ENCODE measurements at places on chromosomes 4 and X.

- no peak for DNase-seq
Observed at GRCh38 chr4:173501592-173502150, 28.4 kb downstream of the HAND2 start.

DNA sequence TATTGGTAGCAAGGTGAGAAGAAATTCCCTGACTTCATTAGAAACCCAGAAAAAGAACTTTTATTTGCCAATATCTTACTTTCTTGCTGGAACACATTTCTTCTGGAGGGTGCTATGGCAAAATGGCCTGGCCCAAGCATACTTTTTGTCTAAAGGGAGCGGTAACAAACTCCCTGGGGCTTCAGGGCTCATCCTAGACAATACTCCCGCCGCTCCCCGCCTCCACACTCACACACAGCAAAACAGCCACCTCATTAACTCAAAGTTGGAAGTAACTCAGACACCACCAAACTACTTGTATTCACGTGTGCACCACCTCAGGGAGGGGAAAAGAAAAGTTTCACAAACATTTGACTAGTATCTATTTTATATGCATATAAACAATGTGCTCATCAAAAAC is 75.7 kb downstream of the IGSF1 start:
- DNase-seq: no peak

DNA sequence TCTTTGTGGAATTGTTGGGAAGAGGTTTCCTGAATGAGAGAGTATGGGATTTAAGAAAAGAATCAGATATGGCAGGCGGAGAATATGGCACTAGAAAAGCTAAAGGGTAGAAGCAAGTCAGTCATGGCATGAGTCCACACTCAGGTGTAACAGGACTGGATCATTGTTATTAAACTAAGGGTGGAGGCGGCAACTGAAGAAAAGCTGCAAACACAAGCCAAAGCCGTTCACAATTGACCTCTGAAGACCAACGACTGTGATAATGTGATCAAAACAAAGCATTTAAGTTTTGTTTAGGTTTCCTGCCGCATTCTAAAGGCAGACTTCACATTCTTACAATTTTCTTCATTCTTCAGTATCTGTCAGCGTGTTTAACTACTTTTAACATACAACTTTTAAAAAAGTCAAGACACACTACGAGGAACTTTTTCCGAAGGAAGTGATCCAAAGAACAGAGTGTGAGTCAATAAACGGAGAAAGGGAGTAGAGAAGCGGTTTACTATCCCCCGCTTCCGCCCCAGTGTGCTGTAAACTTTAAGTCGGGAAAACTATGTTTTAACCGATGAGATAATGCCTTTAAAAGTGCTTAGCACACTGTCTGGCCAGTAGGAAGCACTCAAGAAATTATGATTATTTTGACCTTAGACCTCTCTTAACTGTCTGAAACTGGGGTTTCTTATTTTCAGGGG is 909 bp upstream of the SLAIN2 start:
- no peak for DNase-seq

DNA sequence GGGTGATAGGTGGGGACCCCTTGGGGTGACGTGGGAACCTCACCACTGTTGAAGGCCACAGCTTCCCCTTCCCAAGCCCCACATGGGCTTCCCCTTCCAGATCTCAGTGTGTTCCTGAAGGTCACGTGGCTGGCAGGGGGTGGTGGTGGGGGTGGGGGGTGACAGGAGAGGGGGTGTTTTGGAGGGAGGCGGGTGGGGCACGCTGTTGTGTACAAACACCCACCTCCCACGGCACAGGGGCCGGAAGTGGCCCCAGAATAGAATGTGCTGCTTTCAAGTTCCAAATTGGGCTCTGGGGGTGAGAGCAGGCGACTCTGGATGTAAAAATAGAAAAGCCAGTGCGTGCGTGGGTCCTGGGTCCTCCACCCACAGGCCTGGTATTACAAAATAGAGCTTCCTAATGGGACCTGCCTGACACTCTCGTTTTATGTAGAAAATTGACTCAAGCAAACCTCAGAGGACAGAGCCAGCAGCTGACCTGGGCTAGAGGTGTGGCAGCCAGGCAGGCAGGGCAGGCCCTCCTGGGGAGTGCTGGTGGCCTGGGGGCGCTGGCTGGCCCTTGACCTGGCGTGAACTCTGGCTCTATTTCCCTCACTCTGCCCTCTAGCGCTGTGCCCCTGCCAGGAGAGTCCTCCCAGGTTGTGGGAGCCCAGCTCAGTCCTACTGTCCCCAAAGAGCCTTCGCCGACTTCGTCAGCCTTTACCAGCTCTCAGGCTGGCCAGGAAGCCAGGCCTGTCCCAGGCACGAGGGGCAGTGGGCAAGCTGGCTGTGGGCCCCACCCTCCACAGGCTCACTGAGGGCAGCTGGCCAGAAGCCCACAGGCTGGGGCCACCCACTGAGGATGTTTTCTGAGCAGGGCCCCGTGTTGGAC is 5.4 kb upstream of the SH3BP2 start:
- DNase-seq: no peak

- DNase-seq: no peak
Observed at GRCh38 chr4:12963291-12963690, 520.8 kb downstream of the RAB28 start.

GRCh38 chrX:38627683-38628082 is 66.3 kb downstream of the TSPAN7 start:
- DNase-seq: no peak

DNA sequence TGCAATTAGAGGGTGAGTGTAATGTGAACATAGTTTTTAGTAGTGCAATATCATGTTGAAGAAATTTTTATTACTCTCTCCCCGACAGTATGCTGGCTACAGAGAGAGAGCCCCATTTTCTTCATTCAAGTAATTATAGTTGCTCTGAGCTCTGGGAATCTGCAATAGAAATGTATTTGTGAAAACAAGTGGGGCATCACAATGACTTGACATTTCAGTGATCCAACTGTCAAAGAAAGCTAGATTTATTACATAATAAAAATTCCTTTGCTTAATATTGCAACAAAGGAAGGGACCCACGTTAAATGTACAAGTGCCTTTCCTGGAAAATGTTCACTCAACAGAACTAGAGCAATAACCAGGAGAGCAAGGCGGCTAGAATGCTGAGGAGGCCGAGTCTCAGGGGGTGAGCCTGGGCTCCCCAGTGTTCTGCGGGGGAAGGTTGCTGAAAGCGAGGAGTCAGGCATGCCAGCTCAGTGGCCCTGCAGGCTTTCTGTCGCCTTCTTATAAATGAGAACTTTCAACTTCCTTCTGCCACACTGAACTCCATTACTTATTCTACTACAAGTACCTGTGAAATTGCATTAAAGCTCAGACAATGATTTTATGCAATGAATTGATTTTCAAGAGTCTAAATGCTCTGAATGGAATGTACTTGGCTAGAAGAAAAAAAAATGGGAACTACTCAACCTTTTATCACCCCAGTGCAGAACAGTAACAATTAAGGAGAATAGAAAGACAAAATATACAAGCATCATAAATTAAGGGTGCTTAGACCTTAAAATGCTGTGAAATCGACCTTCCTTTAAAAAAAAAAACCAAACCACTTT is 476.4 kb downstream of the AFF2 start:
- no peak for DNase-seq

DNA sequence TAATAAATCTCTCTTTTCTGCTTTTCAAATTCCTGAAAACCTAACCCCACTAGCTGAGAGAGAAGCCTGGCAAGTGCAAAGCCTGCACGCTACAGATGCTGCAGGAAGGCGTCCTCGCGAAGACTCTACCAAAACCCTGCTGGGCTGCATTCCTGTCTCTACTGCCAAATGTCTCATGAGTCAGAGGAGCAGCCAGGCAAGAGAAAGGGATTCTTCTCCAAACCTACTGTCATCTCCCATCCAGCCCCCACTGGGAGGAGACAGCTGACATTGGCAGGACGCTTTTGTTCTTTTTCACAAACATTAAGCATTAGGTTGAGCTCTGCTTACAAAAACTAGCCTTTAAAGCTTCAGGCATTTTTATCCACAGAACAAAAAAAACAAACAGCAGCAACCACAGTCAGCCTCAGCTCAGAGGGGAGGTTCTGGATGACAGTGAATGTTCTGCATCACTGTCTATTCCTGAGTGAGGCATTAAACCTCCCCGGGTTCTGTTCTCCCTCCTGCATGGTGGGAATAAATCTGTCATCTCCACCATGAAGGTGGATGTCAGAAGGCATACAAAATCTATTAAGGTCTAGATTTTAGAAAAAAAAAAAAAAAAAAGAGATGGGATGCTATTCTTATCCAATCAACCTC is 18.0 kb downstream of the CRMP1 start:
- no peak for DNase-seq

DNA sequence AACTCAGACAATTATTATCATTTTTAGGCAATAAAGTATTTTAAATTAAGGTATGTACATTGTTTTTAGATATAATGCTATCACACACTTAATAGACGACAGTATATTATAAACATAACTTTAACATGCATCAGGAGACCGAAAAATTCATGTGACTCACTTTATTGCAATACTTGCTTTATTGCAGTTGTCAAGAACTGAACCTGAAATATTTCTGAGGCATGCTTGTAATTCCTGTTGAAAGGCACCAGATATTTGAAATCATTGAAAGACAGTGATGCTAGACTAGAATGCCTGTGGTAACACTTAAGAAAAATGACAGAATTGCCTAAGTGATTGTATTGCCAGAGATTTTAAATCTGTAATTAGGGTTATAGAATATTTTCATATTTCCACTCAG is 175.6 kb upstream of the MAGEB2 start:
- peak; percentile 51 for DNase-seq

DNA sequence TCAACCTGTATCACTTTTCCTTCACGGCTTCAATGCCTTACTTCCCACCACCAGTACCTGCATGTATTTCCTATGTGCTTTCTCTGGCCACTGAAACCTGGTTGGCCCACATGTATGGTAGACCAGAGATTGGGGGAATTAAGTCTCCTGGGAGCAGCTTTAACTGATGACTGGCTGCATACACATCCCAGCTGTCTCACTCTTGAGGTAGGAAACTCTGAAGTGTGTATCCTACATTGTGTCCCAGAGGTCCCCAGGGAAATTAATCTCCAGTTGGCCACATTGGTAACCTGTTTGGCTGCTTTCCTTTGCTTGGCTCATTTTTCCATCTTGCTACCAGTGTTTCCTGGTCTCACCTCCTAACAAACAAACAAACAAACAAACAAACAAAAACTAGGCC is 124.4 kb downstream of the ZNF827 start:
- DNase-seq: no peak

DNA sequence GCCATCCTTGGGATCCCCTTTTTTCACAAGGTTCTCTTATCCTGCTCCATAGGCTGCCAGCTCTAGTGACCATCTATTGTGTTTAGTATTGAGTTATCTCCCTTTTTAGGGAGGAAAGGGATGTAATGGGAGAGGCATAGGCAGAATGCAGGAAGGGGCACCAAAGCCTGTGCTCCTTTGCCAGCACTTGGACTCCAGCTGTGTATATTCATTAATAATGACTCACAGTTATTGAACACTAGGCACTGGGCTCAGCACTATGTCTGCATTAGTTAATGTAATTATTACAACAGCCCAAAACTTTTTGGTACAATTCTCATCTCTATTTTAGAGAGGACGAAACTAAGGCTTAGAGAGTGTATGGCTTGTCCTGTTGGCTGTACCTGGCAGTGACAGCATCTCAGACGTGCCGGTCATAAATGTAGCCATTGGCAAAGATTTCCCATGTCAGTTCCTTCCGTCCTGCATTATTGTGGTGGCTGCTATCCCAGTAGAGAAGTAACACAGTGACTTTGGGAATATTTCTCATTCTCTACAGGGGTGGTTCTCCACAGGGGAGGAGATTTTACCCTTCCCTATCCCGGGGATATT is 90.3 kb downstream of the AFF1 start:
- no peak for DNase-seq

- no peak for DNase-seq
Observed at GRCh38 chr4:149047368-149047767, 605.2 kb upstream of the NR3C2 start.

- DNase-seq: no peak
Observed at GRCh38 chrX:66200050-66200664, 36.1 kb downstream of the HEPH start.

DNA sequence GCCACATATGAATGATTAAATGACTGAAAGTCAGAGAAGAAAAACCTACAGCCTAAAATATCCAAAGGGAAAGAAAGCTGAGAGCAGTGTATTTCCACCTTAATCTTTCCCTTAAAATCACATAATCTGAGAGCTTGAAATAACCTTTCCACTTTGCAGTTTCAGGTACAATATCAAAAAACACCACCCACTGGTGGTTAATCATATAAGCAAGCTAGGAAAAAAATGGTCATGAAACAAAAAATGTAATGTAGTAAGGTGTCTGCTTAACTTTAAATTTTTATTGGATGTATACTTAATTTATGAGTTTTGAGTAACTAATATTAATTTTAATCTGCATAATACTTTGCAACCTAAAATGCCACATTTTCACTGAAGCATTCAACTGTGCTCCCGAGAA is 3.2 kb downstream of the PRDM5 start:
- no peak for DNase-seq

GRCh38 chrX:84501798-84502628 is at the start of gene HDX:
HDX (minus strand) TSS chrX:84502453; CDS start chrX:84475397, 27,056 bp downstream.
- DNase-seq: peak; percentile 33

DNA sequence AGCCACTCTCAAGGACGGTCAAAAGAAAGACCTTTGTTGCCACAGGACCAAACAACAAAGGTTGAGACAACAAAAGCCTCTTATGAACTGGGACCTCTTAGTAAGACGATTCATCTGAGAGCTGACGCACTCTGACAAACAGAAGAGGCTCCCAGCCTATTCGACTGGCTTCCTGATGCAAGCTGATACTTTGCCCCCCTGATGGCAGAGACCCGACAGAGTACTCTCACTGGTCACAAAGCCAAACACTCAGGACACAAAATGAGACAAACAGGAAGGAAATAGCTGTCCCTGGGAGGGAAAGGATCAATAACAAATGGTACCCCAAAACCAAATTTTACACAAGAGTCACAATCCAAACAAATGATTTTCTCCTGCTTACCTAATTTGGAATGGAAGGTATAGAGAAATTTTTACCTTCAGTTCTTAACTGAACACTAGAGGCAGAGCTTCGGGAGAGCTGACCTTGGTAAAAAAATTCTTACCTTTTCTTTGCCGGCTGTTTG is 75.2 kb upstream of the PLAC8 start:
- no peak for DNase-seq

- no peak for DNase-seq
Observed at GRCh38 chr4:139300431-139301112, 733 bp upstream of the NAA15 start.

DNA sequence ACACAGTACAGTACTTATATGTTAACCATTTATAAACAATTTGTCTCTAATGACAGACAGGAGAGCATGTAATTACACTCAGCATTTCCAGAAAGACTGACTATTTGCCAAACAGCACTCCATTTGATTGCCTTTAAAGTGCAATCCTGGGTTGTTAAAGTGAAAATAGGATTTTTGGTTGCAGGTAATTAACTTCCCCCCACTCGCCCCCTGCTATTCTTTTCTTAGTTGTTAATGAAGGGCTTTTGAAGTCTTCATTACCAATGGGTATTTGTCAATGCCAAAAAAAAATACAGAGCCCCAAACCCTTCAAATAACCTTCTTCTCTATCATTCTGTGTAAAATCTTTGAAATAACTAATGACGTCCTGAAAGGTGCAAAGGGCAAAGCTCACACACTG is 825.6 kb downstream of the STPG2 start:
- DNase-seq: no peak
